ENCODE measurements at places on chromosomes 2 and 18.

GRCh38 chr2:219497495-219498279 lies 1.0 kb upstream of the GMPPA start:
- peak; percentile 90 for DNase-seq

DNA sequence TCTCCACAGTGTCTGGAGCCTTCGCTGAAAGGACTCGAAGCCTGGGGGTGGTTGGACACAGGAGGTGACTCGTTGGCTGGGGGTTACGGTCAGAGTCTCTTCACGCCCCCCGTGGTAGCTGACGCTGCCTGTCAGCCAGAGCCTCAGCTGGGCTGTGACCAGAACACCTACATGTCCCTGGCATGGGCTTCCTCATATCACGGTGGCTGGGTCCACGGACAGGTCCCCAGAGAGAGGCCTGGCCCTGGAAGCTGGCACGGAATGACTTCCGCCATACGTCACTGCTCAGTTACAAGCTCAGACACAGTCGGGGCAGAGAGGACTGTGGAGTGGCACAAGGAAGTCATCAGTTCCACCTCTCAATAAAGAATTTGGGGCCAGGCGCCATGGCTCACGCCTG lies 28.5 kb downstream of the ITGB1BP1 start:
- DNase-seq: no peak

GRCh38 chr18:7638321-7638720 lies 71.2 kb downstream of the PTPRM start:
- no peak for DNase-seq

DNA sequence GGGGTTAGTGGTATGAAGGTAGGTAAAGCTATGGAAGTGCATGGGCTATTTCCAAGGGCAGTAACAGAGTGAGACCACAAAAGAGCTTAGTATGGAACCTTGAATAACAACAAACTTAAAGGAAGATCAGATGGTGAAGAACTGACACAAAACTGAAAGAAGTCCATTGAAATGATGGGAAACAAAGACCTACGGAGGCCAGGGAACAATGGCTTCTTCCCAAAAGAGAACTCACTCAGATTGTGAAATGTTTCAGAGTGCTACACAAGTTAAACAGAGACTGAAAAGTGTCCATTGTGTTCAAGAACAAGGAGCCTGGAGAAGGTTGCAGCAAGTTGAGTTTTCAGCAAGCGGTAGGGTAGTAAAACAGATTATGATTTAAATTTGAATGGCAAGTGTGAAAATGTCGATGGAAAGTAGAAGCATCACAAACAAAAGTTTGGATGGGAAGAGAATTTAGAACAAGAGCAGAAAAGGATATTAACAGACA lies 700.0 kb upstream of the NXPH2 start:
- no peak for DNase-seq

- DNase-seq: peak; percentile 39
Observed at GRCh38 chr2:205706769-205707381, 24.6 kb downstream of the NRP2 start.

Data from trophoblast cell (in vitro differentiated cells and primary cell).